Substantia nigra (tissue), 51 donors: ENCODE measurements at places on chromosomes 11 and 22.

- DNase-seq, result no peak
Measured at GRCh38 chr11:87266751-87267150, 229.0 kb downstream of the TMEM135 start.

DNA sequence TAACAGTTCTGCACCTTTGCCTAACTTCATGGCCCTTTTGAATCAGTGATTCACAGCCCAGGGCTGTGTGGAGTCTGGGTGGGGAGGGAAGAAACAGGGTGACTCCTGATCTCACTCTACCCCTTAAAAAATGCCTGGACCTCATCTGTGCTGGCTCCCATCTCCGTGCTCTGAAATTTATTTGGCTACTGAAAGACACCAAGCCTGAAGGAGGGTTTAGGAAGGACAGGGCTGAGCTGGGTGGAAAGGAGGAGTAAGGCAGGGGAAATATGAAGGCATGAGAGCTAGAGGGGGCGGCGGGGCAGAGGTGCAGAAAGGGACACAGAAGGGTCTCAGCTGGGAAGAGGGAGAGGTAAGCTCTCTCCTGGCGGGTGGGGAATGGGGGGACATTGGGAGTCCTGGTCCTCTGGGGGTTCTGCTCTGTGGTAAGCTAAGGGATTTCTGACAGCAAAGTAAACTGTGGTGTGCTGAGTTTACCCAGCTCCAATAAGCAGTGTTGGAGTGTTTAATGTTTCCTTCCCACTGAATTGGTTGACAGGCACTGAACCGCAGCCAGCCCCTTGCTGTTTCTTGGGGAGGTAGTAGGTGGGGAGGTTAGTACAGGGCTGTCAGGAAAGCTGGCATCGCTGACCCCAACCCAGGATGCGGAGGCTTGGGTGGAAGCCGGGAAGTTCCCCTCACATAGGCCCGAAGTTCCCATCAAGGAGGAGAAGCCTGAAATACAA lies 71.1 kb downstream of the RPUSD4 start:
- no peak for DNase-seq

GRCh38 chr11:39149214-39149613 lies 2310.2 kb downstream of the LRRC4C start:
- no peak for DNase-seq

GRCh38 chr11:2097356-2097997 lies 41.7 kb downstream of the IGF2 start:
- no peak for DNase-seq

DNA sequence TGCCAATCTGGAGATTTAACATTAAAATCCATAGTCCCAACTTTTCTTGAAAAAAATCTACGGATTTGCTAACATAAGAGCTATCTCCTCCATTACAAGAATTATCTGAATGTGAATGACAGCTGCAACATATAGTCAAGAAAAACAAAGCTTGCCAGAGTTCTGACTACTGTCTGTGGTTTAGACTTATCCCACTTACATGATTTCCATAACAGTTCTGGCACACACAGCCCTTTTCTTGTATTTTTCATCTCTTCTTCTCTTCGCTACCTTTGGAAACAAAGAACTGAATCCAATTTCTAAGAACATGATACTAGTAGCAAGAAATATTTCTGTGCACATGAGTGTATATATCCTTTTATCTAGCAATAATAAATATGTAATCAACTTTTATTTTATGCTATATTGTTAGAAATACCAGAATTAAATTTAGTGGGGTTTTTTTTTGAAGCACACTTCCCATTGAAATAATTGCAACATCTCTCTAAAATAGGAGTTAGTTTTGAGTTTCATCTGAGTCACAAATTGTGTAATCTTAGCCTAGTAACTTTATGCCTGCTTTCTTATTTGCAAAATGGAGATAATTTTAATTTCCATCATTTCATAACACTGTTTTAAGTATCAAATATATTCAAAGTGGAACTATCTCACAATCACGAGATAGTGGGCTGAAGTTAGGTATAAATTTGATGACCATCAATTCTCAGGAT lies 1217.6 kb downstream of the JRKL start:
- no peak for DNase-seq

DNA sequence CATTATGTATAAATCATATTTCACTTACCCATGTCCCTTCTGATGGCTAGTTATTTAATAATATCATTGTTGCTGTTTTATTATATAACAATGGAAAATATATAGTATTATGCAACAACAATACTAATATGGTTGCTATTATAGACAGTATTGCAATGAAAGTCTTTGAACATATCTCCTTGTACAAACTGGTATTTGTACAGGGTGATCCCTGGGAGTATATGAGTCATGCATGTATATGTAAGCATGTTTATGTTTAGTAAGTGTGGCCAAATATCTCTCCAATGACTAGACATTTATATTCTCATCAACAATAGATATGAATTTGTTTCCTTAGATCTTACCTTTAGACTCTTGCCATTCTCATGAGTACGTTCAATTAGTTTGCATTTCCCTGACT lies 55.9 kb downstream of the KCNC1 start:
- no peak for DNase-seq

DNA sequence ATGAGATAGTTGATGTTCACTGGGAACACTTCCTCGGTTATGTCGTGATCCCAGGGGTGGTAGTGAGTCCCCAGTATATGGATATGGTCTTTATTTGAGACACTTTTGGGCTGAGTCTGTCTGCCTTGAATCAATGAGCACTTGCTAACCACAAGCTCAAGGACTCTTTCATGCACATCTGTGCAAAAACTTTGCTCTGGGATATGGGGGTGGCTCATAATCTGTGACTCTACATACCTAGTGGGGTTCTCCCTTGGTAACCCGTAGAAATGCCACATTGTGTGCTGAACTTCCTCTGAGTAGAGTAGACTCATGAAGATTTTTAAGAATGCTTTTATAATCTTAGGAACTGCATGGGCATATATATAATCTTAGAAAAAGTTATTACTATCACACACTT lies 69.3 kb downstream of the SWAP70 start:
- no peak for DNase-seq

DNA sequence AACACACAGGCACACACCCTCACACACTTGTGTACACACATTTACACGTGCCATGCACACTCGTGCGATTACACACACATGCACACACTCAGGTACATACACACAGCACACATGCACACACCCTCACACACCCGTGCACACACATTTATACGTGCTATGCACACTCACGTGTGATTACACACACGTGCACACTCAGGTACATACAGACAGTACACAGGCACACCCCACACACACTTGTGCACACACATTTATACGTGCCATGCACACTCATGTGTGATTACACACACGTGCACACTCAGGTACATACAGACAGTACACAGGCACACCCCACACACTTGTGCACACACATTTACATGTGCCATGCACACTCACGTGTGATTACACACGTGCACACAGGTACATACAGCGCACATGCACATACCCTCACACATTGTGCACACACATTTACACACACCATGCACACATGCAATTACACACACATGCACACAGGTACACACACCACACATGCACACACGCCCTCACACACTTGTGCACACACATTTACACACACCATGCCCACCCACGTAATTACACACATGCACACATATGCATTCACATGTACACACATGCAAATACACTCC lies 4.6 kb downstream of the IFITM10 start:
- DNase-seq, result no peak

GRCh38 chr22:31082606-31083376 lies 1.7 kb downstream of the SMTN start:
- no peak for DNase-seq

DNA sequence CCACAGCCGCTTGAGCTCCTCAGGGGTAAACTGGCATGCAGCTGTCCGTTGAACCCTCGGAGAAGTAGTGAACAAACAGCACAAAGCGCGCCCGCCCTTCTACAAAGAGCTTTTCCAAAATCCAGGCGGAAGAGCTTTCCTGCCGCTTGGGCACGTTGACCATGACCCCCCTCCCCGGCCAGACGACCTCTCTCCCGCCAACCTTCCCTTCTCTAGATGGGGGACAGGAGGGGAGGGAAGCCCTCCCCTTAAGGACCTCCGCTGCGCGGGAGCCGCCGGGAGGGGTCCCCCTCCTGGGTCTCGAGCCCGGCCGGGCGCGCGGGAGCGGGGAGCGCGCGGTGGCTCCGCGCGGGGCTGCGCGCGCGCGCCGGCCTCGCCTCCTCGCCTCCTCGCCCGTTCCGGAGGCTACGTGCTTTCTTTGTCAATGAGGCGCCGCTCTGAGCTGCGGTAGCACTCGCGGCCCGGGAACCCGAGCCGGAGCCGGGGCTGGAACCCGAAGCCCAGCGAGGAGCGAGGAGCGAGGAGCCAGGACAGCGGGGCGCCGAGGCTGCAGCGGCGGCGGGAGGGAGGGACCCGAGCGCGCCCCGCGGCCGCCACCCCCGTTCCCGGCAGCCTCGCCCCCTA lies 118.6 kb downstream of the HIPK3 start:
- no peak for DNase-seq

- DNase-seq, result no peak
Measured at GRCh38 chr11:10858439-10859325, 829 bp upstream of the ZBED5 start.

- no peak for DNase-seq
Measured at GRCh38 chr22:22425783-22426624, 82.5 kb downstream of the ZNF280B start.

DNA sequence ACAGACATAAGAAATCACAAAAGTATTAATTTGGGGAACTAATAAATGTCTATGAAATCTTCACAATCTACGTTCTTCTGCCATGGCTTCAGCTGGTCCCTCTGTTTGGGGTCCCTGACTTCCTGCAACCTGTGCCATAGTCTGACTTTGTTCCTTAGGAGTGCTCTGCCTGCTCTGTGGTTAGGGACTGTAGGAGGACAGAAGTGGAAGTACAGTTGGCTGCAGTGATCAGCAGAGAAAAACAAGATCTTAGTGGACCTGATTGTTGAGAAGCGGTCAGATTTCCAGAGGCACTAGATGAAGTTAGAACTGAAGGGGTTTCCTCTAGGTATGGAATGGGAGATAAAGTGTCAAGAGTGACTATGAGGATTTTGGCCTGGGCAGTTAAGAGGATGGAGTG lies 80.6 kb downstream of the PPP6R3 start:
- DNase-seq, result no peak

- DNase-seq, result no peak
Measured at GRCh38 chr11:65867284-65868071, 5.1 kb downstream of the EFEMP2 start.

DNA sequence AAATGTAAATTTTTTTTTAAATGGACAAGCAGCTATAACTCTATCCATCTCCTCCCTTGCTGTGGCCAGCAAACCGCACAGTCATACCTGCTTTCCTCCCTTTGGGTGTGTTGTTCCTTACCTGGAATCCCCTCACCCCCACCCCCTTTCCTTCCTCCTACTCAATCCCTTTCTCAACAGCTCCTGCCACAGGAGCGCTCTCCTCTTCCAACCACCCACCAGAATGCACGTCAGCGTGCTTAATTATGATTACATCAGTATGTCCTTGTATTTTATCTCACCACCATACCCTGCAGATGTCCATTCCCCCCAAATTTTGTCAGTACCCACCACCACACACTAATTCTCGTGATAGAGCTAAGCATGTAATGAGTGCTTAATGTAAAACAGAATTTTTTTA lies 60.9 kb upstream of the LMO2 start:
- no peak for DNase-seq

GRCh38 chr22:22180738-22181285 lies 63.8 kb upstream of the VPREB1 start:
- no peak for DNase-seq

- DNase-seq, result no peak
Measured at GRCh38 chr11:133738624-133739023, 106.7 kb downstream of the SPATA19 start.

- no peak for DNase-seq
Measured at GRCh38 chr11:66749091-66749490, 20.1 kb upstream of the SPTBN2 start.

DNA sequence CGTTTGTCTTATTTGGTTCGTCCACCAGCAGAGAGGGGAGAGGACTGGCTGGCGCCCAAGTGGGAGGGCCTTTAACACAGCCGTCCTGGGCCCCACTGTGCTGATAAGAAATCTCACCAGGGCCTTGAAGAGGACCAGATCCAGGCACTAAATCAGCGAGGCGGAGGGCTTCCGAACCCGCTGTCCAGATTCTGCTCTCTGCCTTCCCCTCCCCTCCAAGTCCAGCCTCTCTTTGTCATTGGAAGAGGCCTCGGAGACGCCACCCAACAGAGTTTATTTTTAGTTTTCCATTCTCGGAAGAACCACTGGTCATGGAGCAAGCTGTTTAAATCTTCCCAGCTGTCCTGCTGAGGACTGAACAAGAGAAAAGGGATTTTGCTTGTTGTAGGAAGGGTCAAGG lies 9.3 kb upstream of the FXYD6 start:
- DNase-seq, result no peak

- no peak for DNase-seq
Measured at GRCh38 chr11:73162196-73162740, 20.1 kb upstream of the FCHSD2 start.

DNA sequence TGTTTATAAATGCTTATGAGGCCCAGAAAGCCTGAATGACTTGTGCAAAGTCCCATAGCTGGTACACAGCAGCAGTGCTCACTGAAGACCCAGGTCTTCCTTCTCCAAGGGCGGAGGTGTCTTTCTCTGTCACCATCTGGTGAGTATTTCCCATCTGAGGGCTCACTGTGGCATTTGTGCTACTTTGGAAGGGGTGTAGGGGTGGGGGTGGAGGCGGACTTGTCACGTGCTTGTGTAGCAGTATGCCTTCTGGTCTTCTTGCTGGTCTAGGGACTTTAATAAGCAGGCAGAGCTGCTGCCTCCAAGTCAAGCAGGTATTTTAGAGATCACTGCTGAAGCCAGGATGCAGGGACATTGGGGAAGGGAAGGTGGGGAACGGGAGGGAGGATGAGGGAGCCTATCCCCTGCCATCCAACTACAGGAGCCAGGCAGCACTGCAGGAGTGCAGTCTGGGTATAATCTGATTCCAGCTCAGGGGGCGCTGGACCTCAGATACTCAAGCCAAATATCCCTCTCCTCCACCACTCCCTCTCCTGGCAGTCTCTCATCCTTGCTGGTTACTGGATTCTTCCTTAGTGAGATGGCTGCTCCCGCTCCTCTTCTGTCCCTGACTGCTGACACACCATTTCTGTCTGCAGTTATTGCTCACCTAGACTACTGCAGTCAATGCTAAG lies 3.4 kb downstream of the ABCC8 start:
- DNase-seq, result no peak

GRCh38 chr11:30987819-30988218 lies 381.7 kb downstream of the DCDC1 start:
- DNase-seq, result no peak

GRCh38 chr11:2209370-2209801 lies 37.8 kb upstream of the TH start:
- no peak for DNase-seq

GRCh38 chr11:41786087-41786486 lies 326.6 kb upstream of the LRRC4C start:
- DNase-seq, result no peak

- no peak for DNase-seq
Measured at GRCh38 chr11:67287355-67288197, 1.5 kb upstream of the ANKRD13D start.
